Activated CD4-positive, alpha-beta T cell treated with anti-CD3 and anti-CD28 coated beads for 1 hour (primary cell): ENCODE measurements at places on chromosomes 13 and 19.

DNA sequence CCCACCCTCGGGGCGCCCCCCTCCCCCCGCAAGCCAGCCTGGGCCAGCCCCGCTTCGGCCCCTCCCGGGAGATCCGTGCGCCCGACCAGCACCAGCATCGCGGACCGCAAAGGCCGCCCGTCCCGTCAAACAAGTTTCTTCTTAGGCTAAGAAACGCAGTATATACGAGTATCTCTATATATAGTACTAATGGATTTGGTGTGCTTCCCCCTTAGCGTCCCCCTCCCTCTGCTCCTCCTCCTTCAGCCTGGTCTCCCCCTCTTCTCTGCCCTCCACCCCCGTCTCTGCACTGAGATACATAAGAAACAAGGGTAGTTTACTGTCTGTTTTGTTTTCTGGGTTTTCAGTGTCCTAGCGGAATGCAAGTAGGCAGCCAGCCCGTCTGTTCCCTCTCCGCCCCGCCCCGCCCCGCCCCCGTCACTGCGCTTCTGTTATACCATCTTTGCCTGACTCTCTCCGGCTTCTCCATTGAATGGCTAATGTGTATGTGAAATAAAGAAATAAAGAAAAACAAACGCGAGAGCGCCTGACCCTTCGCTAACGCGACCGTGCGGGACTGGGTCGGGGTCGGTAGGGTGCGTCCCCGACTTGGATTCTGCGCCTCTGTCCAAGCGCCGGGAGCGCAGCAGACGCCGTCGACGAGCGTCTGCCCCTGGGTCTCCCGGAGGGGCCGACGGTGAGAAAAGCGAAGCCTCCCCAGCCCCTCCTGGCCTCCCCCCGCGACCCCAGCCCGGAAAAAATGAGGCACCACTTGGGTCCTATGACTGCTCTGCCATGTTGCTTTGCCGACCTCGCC lies 4.2 kb downstream of the LYL1 start:
- no peak for DNase-seq

DNA sequence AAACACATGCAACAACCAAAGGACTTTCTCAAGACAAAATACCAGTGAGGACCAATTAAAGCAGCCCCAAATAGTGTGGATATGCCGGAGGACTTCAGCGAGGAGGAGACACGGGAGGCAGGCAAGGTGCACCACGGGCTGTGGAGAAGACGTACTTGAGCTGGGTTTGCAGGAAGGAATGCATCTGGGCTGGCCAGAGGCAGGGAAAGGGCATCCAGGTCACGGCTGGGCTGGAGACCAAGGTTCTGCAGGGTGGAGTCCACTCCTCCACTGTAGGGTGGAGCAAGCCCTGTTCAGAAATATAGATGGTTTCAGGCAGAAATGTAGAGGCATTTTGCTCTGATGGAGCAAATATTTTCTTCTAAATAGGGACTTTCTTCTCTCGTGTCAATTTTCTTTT lies 36.6 kb upstream of the MEDAG start:
- DNase-seq: no peak

- no peak for DNase-seq
These were observed 12.9 kb downstream of the ELAVL1 start for GRCh38 chr19:7992575-7992974.

DNA sequence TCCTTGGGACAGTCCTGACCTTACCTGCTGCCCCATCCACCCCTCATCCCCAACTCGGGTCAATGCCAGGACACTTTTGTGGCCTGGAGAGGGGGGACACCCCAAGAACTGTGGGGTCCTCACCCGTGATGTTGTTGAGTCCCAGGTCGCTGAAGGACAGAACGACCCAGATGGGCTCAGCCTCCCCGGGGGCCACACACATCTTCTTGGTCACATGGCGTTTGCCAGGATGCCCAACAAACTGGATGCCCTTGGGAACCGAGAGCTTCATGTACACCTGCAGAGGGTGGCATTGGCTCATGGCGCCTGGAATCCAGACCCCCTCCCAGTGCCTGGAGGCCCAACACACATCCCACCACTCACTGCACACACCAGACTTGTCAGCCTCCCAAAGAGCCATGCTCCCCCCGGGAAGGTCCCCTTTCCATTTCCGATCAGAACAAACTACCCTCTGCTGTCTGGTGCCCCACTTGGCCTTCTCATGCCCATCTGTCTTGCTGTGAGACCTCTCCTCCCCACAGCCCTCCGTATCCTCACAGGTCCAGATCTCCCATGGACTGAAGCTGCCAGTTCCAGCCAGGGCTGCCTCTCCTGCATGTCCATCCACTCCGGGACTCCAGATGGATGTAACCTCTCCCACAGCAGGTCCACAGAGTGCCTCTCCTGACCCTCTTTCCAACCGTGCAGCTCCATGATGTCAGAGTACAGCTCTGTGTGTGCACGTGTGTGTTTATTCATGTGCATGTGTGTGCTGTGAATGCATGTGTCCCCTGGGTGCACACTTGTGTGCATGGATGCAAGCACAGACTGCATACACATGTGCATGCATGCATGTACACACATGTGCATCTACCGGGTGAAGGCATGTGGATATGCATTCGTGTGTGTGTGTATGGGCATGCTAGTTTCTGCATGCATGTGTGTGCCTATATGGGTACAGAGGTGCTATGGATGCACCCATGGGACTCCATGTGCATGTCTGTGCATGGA lies 58.4 kb downstream of the F2RL3 start:
- DNase-seq: no peak

DNA sequence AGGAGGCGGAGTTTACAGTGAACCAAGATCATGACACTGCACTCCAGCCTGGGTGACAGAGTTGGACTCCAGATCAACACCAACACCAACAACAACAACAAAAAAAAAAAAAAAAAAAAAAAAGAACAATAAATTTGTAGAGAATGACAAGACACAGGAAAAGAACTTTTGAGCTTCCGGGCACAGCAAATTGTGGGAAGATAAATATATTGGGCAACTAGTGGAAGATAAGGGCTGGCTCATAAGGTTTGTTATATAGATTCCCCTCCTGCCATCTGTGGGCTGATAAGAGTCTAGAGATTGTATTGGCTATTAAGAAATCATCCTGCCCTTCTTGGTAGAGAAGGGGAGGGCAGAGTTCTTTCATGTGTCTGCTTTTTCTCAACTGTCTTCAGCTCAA lies 33.1 kb upstream of the CYP2S1 start:
- DNase-seq: no peak

- no peak for DNase-seq
These were observed 2.7 kb downstream of the RPL36 start for GRCh38 chr19:5692723-5693194.

DNA sequence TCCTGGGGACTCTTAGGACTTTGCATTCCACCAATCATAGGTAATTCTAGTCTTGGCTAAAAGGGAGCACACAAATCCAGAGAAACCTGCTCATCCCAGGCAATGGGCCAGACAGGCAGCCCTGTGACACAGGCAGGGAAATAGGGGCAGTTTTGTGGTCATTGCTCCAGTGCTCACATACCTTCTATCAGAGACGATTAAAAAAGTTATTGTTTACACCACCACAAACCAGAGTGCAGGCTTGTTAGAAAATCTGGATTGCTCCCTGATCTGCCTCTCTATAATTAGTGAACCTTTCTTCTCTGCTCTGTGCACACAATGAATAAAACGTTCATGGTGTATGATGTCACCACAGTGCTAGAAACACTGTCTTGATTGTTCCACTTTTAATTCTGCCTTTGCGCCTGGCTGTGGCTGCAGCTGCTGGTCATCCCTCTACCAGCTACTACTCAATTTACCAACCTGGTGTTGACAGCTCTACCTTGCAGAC lies 121.6 kb upstream of the SPATA13 start:
- DNase-seq: no peak

DNA sequence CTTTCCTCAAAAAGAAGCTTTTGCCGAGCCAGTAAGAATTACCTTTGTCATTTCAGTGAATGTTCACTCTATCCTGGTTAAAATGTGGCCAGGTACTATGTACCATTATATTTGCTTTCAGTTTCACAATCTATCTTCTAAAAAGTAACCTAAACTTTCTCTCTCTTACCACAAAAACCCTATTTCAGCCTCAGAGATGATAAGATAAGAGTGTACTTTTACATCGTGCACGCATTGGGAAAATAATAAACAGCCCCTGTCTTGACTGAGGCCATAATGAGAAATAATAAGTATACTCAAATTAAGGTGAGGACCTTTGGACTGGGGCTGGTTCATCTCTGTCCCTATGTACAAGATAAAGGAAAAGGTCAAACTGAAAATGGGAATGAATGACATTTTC lies 77.7 kb downstream of the ZNF726 start:
- no peak for DNase-seq

GRCh38 chr13:98467263-98467985 lies 109.5 kb downstream of the STK24 start:
- no peak for DNase-seq

GRCh38 chr13:51122868-51123566 lies 11.9 kb upstream of the C13orf42 start:
- DNase-seq: no peak

GRCh38 chr19:558770-559439 lies 13.5 kb upstream of the BSG start:
- DNase-seq: no peak

- no peak for DNase-seq
These were observed 20.5 kb downstream of the YIPF2 start for GRCh38 chr19:10907925-10908324.

GRCh38 chr13:35470671-35471661 lies 5.5 kb downstream of the MAB21L1 start:
- DNase-seq: no peak

GRCh38 chr19:55495646-55496349 lies 7.6 kb downstream of the SSC5D start:
- DNase-seq: no peak

GRCh38 chr19:10835754-10836478 lies at the start of gene TMED1:
TMED1 (minus strand) TSS chr19:10836212; CDS start chr19:10836191, 21 bp downstream.
- DNase-seq: peak; percentile 87

DNA sequence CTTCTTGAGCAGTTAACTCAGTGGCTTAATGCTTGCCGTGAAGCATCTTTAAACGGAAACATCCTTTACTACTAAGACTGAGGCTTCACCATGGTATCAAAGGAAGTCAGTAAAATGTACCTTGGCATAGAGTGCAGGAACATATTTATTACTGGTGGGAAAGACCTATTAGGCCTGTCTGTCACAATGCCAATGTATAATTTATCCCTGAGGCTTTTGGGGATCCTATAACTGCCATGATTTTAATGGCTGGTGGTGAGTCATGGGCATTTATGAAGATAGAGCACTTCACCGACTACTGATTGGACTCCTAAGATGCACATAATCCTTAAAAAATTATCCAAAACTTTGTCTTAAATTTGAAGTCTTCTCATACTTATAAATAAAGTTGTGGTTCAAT lies 79.6 kb downstream of the FGF14 start:
- no peak for DNase-seq

GRCh38 chr19:35582760-35583159 lies 3.2 kb upstream of the PMIS2 start:
- no peak for DNase-seq

- no peak for DNase-seq
These were observed 259.9 kb downstream of the SLITRK1 start for GRCh38 chr13:83622422-83622784.

DNA sequence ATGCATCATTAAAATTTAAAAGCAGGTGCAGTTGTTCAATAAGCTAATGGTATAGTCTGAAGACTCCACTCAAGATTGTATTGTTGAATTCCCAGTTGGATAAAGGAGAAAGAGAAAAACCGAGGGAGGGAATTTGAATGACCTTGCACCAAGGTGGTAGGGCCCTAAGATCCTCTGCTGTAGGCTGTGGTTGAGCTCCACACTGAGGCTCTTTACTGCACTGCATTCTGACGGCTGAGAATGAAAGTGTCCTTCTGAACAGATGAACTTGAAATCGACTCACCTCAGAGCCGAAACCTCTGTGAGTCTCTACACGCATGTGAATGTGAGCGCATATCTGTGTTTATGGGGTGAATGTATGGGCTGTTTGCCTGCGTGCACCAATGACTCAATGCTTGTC lies 388.9 kb upstream of the DACH1 start:
- no peak for DNase-seq

- DNase-seq: no peak
These were observed 410.9 kb downstream of the DACH1 start for GRCh38 chr13:71456136-71456535.

- no peak for DNase-seq
These were observed 118.1 kb upstream of the FRY start for GRCh38 chr13:31913459-31913858.

GRCh38 chr13:92074658-92075057 lies 676.2 kb downstream of the GPC5 start:
- no peak for DNase-seq

DNA sequence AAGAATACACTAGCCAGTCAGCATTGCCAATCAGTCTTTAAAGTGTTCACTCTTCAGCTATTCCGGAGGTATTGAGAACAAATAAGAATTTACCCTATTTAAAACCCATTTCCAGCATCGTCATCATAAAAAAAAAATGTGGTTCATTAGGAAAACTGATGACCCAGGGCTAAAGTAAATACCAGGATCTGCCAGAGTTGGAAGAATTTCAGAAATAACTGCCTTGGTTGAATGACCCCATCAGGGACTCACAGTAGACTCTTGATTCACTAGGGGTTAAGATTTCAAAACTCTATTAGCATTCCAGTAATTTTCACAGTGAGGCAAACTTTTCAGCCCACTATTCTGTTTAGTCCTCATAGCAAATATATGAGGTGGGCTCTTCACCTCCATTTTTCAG lies 377.0 kb downstream of the ITGBL1 start:
- no peak for DNase-seq

DNA sequence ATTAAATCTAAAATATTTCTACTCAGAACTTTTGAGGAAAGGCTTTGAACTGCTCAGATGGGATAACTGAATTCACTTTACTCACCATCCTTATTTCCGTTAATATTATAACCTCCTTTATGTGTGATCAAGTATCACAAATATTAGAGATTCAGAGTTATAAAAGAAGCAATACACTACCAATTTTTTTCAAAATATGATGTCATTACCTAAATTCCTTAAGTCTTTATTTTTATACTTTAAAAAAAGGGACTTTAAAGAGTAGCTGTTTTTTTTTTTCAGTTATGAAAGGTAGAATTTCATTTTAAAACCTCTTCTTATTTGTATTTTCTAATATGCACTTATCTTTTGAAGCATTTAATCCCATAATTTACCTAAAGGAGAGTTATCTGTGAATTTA lies 239.5 kb downstream of the DIAPH3 start:
- no peak for DNase-seq

DNA sequence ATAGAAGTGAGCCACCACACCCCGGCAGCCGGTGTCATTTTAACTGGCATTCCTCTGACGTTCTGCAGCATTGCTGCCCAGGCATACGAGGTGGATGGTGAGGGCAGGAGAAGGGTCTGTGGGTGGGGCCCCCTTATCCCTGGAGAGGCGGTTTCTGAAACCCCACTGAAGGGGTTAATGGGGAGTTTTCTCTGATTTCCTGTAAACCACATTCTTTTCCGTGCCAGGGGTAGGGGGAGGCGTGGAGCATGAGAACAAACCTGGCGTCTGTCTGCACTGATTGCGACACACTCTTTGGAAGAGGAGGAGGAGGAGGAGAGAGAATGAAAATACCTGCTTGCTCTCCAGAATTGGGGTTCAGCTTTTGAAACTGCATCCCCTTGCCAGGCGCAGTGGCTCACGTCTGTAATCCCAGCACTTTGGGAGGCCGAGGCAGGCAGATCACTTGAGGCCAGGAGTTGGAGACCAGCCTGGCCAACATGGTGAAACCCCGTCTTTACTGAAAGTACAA lies 2.7 kb upstream of the C3 start:
- no peak for DNase-seq
